ENCODE measurements at places on chromosomes 6 and 20.

GRCh38 chr6:22062807-22063408, 233.9 kb downstream of the PRL start:
- no peak for DNase-seq

- no peak for DNase-seq
Observed at GRCh38 chr20:62622877-62623487, 19.3 kb upstream of the SLCO4A1 start.

- no peak for DNase-seq
Observed at GRCh38 chr20:5400164-5400762, 83.5 kb upstream of the PROKR2 start.

GRCh38 chr6:52009466-52010140, 77.8 kb downstream of the PKHD1 start:
- DNase-seq: no peak

DNA sequence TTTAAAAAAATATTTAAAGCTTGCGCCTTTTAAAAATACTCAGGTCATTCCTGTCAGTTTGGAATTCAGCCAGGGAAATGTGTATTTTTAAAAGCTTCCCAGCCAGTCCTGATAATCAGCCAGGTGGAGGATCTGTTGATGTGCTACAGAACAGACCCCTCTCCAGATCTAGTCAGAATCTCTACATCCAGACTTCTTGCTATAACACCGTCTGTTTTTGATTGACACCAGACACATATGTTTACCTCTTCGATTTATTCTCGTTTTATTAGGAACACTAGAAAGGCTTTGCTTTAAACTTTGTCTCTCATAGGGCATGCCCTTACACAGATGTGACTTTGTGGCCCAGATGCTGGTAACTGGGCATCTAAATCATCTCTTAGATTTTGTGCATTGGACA, 11.7 kb downstream of the PARD6B start:
- no peak for DNase-seq

DNA sequence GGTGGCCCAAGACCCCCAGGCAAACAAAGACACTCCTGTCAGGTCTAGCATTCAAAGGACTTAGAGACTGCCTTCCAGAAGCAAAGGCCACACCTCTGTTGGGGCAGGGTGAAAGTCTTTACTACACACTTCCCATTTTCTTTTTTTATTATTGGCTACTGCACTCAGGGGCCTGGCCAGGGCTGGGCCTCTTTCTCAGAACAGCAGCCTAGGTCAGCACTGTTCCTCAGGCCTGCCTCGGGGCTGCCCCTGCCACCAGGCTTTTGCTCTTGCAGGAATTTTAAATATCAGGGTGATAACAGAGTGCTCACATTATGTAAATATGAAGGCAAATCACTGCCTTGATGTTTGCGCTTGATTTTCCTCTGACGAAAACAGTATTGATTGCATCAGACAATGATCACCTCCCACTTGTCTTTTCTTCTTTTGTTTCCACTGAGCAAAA, 18.5 kb downstream of the GSTA4 start:
- no peak for DNase-seq

- DNase-seq: no peak
Observed at GRCh38 chr20:34377072-34377847, 14.2 kb downstream of the ITCH start.

DNA sequence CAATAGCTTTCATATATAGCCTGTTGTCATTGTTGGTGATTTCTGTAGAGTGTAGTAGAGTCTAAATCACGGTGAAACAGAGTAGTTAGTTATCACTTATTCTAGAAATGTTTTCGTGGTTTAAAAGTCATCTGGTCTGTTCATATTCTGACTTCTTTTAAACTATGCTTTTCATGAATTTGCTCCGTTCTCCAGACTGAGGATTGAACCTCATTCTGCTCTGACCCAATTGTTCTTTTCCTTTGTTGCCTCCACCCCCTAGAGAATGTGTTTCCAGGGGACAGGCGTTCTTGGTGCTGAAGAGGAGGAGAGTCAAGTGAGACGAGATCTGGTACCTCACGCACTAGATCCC, 748 bp upstream of the ZNF292 start:
- peak; percentile 82 for DNase-seq

DNA sequence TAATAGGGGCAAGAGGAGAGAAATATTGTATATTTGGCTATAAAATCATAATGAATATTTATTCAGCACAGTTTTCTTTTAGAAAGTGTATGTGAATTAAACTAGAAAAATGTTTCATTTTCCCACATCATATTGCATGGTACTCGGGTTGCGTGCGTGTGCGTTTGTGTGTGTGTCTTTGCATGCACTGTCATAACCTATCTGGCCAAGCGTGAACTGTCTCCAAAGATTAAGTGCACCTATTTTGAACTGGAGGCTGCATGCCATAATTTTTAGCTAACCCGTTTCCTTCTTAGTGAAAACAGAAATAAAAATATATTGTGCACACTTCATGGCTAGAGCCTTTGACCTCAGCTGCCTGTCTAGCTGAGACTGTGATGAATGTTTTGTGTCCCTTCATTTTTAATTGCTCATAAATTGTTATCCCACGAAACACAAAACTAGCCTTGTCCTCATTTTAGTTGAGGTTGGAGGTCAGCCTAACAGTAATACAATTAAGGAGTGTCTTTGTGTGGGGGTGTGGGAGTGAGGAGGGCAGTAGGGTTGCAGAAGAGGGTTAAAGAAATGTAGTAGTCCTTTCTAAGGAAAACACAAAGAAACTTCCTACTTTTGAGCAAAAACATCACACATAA, 336.1 kb upstream of the POU3F2 start:
- no peak for DNase-seq

DNA sequence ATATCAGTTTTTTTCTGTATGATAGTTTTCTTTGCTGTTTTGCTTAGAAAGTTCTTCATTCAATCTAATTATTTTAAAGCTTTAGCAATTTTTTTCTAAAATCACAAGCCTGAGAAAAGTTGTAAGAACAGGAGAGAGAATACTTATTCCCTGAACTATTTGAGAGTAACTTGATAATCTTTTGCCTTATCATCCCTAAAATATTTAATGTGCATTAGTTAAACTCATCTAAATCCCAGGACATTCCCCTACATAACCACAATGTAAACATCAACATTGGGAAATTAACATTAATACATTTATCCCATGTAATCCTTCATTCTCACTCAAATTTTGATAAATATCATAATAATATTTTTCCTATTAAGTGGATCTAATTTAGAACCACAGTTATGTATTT, 241.8 kb downstream of the CD109 start:
- peak; percentile 4 for DNase-seq

GRCh38 chr6:134094441-134094840, 42.0 kb upstream of the SLC2A12 start:
- DNase-seq: no peak

DNA sequence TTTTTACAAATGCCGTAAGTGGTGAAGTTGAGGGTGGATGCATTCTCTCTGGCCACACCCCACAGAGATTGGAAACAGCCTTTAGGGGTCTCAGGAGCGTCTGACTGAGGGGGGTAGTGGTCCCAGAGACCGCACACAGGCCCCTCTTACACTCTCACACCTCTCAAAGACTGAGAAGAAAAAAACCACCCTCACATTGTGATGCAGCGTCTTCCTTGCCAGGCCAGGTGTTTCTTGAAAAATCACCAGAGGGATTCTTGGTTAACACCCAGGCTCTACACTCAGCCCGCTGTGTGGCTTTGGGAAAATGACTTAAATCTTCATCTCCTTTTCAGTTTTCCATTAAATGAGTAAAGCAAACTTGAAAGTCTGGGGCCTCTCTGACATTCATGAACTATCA, 115.8 kb upstream of the SPTLC3 start:
- DNase-seq: no peak

DNA sequence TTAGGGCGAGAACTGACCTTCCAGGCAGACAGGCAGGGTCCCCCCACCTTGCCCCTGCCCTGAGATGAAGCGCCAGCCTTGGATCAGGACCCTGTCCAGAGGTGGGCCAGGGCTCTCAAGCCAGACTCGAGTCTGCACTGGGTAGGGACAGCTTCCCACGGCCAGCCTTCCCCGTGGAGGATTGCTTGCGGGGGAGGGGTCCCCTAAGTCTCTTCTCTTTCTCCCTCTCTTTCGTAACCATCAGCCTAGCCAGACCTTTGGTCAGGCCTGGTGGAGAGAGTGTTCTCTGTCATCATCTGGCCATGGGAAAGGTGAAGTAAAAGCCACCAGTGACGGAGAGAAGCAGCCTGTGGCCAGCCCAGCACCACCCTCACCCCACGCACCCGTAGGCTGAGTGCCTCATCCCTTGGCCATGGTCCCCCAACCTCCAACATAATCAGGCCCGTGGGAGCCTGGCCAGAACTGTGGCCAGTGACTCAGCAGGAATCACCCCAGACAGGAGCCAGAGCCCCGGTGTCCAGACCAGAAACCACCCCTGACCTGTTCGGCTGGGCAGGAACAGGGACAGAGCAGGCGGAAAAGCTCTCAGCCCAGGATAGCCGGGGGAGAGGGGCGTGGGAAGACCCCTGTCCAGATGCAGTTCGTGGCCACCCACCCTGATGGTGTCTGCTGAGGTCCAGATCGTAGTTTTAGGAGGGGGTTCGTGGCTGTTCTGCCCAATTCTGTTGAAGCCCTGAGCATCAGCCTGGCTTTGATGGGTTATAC, 47.1 kb downstream of the SNAI1 start:
- peak; percentile 93 for DNase-seq

DNA sequence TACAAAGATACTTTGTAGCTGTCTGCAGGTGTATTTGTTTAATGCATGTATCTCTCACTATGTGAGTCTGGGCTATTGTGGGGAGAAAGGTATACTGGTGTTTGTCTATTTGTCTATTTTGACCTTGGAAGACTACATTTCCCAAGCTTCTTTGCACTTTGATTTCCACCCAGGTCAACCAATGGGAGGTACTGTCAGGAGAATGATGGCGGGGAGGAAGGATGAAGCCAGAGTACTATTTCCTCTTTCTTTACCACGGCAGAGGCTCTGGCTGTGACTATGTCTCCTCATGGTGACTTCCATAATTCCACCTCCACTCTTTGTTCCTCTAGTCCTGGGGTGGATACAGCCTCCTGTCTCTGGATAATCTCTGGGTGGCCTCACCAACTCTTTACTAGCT, 23.1 kb downstream of the LBP start:
- no peak for DNase-seq

GRCh38 chr20:10090588-10091166, 55.9 kb downstream of the ANKEF1 start:
- DNase-seq: peak; percentile 46

DNA sequence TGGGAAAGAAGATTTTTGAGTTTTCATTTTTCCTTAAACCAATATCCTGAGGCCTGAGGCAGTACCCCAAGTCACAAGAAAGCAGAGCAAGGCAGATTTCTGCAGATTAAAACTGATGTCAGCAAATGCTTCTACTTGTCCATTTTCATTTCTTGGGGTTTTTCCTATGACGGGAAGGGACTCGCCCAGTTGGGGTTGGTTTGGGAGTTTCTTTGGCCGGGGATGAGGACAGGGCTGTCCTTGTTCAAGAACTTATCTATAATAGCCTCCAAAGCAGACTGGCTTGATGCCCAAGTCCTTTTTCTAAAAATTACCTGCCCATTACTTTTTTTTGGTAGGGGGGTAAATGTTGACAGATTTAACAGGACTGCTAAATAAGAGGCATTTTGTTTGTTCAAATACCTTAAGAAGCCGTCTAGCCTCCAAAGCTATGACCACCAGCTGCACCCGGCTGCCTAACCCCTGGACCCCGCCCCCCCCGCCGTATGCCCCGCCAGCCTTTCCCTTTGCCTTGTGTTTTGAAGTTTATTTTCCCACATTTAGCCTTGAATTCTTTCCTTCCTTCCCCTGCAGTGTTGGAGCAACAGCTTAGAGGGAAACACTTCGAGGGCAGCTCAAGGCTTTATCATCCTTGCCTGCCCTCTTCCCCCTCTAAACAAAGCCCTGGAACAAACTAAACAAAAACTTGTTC, 2.5 kb downstream of the KCNK5 start:
- no peak for DNase-seq

GRCh38 chr6:167845856-167846255, 19.1 kb downstream of the AFDN start:
- no peak for DNase-seq

- DNase-seq: no peak
Observed at GRCh38 chr6:20746805-20747558, 212.7 kb downstream of the CDKAL1 start.

- no peak for DNase-seq
Observed at GRCh38 chr6:81515562-81516453, 236.7 kb downstream of the TENT5A start.

GRCh38 chr20:50399917-50400704, 110.1 kb upstream of the PTPN1 start:
- DNase-seq: peak; percentile 38

- DNase-seq: no peak
Observed at GRCh38 chr20:12030470-12030869, 112.8 kb downstream of the BTBD3 start.

DNA sequence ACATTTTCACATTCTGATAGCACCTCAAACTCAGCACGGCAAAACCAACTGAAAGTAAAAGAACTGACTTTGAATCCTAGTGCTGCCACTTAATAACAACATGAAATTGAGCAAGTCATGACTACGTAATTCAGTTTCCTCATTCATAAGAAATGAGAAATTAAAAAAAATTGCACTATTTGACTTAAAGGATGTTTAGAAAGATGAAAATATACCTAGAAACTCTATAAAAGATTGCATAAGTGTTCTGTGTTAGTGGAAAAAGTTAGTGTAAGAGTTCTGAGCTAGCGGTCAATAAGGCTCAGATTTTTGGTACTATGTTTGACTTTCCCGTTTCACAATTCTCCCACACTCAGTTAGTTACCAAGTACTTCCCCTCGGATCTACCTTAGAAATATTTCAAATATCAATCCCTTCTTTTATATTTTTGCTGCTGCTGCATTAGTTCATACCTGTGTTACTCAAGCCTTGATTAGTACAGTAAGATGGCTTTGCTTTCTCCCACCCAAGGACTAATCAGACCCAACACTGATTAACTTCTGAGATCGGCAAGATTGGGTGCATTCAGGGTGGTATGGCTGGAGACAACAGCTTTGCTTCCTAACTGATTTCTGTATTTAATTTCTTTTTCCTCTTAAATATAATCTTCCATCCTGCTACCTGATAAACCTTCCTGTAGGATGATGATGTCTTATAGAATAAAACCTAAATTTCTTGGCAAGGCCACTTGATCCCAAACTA, 25.9 kb downstream of the ECHDC1 start:
- DNase-seq: no peak

GRCh38 chr6:75620381-75621304, 19.0 kb downstream of the SENP6 start:
- DNase-seq: no peak

GRCh38 chr6:43262000-43262779, 18.9 kb downstream of the TTBK1 start:
- DNase-seq: no peak

- no peak for DNase-seq
Observed at GRCh38 chr20:50277064-50277415, 86.4 kb downstream of the CEBPB start.

- DNase-seq: no peak
Observed at GRCh38 chr20:32427996-32428395, 69.9 kb downstream of the ASXL1 start.

GRCh38 chr6:28757429-28758045, 166.2 kb downstream of the TRIM27 start:
- DNase-seq: no peak

GRCh38 chr6:112320561-112321318, 26.4 kb upstream of the RFPL4B start:
- DNase-seq: peak; percentile 42
